ENCODE measurements at places on chromosomes 13 and 19.

DNA sequence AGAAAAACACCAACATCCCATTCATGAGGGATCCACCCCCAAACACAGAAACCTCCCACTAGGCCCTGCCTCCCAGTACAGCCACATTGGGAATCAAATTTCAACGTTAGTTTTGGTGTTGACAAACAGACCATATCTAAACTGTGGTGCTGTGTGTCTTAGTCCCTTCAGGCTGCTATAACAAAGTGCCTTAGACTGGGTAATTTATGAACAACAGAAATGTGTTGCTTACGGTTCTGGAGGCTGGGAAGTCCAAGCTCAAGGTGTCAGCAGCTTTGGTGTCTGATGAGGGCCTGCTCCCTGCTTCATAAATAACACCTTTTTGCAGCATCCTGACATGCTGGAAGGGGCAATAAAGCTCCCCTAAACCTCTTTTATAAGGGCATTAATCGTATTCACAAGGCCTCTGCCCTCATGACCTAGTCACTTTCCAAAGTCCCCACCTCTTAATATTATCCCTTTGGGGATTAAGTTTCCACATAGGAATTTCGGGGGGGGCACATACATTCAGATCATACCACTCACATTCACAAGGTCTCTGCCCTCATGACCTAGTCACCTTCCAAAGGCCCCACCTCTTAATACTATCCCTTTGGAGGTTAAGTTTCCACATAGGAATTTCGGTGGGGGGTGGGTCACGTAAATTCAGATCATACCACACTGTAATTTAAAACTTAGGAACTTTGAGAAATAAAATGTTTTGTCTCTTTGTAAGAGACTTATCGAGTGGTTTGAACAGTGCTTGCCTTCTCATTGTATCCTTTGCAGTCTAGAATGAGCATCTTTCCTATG, 27.5 kb downstream of the ZNF507 start:
- no peak for DNase-seq

GRCh38 chr13:30976025-30976424, 43.6 kb downstream of the TEX26 start:
- no peak for DNase-seq

DNA sequence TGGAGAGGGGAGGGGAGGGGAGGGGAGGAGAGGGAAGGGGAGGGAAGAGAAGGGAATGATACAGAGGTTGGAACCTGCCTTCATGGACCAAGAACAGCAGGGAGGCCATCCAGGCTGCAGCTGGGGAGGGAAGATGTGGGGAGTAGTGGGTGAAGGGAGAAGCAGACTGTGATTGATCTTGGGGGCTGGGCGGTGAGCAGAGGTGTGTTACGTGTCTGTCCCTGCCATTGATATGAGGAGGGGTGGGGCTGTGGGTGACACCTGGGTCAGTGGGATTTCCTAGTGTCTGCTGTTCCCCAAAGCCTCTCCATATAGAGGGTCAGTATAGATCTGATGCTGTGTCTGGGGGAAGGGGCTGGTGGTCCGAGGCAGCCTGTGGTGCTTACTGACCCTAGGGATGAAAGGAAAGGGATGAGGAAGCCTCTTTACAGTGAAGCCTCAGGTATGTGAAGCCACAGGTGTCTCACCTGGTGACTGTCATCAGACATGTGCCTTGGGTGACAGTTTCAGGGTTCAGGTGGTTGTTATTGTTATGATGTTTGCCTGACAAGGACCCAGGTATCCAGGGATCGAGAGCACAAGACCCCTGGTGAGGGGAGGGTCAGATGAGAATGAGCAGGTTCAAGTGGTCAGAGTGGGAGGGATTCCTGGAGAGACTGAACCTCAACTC, 18.7 kb upstream of the CEACAM1 start:
- no peak for DNase-seq

DNA sequence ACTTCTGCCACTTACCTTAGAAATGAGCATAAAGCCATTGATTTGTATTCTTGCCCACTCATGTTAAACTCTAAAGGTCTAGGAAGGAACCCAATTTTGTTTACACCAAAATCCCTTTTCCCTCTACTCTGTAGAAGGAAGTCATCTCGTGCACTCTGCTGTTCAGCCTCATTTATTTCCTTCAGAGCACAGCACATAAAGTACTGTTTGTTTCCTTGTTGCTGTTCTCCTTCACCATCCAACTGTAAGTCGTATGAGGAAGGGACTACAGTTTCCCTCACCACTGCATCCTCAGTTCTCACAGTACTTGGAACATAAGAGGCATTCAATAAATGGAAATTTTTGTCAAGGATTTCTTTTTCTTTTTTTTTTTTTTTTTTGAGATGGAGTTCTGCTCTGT, 24.6 kb downstream of the CDADC1 start:
- no peak for DNase-seq

- no peak for DNase-seq
These were observed 616 bp downstream of the TSHZ3 start for GRCh38 chr19:31348481-31349159.

GRCh38 chr13:90498096-90498495, 849.4 kb upstream of the MIR17HG start:
- no peak for DNase-seq
